ENCODE measurements at places on chromosomes 2 and 18. TPM values are rescaled to one million over a fixed set of nuclear protein-coding genes. Genes with fewer than 3 reads are reported as not detected.

DNA sequence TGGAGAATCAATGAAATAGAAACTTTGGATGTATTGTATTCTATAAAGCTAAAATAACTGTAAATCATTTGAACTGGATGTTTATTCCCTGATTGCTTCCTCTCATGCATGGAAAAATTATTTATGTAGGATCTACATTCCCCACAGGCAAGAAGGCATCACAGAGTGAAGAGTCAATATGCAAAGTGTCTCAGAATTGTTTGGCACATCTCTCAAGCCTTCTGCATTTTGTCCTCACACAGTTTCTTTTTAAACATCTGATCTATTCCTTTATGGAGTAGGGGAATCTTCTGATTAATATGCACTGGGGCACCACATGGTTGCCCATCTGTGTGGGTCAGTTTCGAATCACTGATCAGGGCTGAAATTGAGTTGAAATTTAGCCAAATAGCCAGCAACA lies 465.4 kb downstream of the ZNF804A start:
- H3K27me3 ChIP-seq, result no peaks in the 10 kb centered on the region
- no peaks in the 10 kb centered on the region for H3K36me3 ChIP-seq
- H3K4me1 ChIP-seq, result no peaks in the 10 kb centered on the region
- no peak for DNase-seq

Gene ATP6V1B1
- not detected for total RNA-seq

Gene NEURL3
- total RNA-seq, result 0.22 TPM

Gene RGPD4
- 0.09 TPM for total RNA-seq

DNA sequence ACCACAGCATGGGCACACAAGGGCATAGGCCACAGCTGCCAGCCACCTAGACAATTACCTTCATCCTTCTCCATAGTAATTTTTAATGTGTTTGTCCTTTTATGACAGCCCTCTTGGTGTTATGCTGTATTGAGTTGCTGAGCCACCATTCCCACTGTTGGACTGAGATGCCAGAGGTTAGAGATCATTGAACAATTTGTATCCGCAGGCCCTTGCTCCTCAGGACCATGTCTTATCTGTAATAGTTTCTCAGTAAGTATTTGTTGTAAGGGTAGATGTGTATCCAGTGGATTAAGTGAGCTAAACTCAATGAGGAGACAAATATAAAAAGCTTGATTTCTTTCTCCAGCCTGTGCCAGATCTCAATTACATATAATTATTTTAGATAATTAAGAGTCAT lies 832.8 kb upstream of the ID2 start:
- H3K27ac ChIP-seq, result no peak overlapping the region
- H3K4me1 ChIP-seq, result peaks cover 6% of the 10 kb centered on the region
- no peaks in the 10 kb centered on the region for H3K27me3 ChIP-seq

Gene IL36A
- not detected for total RNA-seq

DNA sequence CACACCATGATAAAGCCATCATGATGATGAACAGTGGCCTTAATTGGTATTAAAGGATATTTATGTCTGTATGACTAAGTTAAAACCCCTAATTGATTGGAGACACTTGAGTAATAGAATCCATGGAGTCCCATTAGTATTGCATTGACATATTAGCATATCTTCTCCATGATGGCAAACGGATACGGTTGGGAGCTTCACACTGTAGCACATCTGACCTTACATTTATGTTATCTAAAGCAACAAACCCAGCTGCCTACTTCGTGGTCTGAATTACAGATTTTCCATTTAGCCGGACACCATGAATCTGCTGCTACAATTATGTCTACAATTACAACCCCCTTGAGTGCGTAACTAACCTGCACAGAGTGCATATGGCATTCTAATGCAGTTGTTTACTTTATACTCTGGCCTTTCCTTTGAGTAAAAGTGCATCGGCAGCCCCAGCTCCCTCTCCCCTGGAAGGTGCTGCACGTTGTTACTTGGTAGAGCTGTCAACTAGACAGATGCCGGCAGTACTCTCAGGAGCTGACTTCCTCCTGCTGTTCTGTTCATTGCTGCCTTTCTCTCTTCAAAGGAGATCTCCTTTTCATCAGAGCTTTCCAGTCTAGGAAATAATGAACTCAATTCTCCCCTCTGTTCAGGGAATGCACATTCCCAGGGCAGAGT lies 92.1 kb downstream of the LRRC30 start:
- DNase-seq, result no peak
- H3K27me3 ChIP-seq, result no peaks in the 10 kb centered on the region
- H3K36me3 ChIP-seq, result no peaks in the 10 kb centered on the region
- no peaks in the 10 kb centered on the region for H3K4me1 ChIP-seq
- no peak overlapping the region for H3K4me3 ChIP-seq

DNA sequence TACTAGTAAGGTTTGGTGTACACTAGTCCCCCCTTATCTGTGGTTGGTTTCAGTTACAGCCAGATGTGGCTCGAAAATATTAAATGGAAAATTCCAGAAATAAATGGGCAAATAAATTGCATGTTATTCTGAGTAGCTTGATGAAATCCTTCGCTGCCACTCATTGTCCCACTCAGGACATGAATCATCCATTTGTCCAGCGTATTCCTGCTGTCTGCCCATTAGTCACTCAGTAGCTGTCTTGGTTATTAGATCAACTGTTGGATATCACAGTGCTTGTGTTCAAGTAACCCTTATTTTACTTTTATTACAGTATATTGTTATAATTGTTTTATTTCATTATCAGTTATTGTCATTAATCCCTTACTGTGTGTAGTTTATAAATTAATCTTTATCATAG lies 21.7 kb downstream of the ZDBF2 start:
- H3K4me3 ChIP-seq, result no peak overlapping the region
- H3K27me3 ChIP-seq, result no peaks in the 10 kb centered on the region
- DNase-seq, result no peak
- H3K36me3 ChIP-seq, result no peaks in the 10 kb centered on the region

GRCh38 chr2:219951099-219951498 lies 323.7 kb downstream of the SLC4A3 start:
- no peaks in the 10 kb centered on the region for H3K36me3 ChIP-seq
- no peak overlapping the region for H3K27ac ChIP-seq
- no peaks in the 10 kb centered on the region for H3K4me1 ChIP-seq
- no peaks in the 10 kb centered on the region for H3K27me3 ChIP-seq
- no peak overlapping the region for H3K4me3 ChIP-seq
- no peak for DNase-seq

Gene TBR1
- not detected for total RNA-seq

Gene SPATA3
- not detected for total RNA-seq

GRCh38 chr18:6785411-6785810 lies 55.9 kb downstream of the ARHGAP28 start:
- no peaks in the 10 kb centered on the region for H3K36me3 ChIP-seq
- no peaks in the 10 kb centered on the region for H3K27me3 ChIP-seq
- no peaks in the 10 kb centered on the region for H3K4me1 ChIP-seq
- H3K27ac ChIP-seq, result no peak overlapping the region
